WTC11 (cell line): ENCODE measurements at places on chromosomes 5 and 9.

GRCh38 chr5:107653685-107654084, 17.1 kb downstream of the EFNA5 start:
- DNase-seq = no peak

DNA sequence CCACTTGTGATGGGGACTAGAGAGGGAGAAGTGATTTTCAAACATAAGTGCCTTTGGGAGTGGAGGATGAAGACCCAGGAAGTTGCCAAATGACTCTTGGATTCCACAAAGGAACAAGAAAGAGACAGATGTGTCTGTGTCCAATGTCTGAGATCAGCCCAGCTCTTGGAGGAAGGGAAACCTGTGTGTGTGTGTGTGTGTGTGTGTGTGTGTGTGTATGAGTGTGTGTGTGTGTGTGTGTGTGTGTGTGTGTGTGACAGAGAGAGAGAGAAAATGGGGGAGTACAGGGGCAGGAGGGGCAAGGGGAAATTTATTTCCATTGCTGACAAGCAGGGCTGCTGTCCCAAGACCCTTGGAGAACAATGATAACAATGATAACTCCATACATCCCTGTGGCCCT, 72.0 kb downstream of the PSD2 start:
- DNase-seq = no peak

DNA sequence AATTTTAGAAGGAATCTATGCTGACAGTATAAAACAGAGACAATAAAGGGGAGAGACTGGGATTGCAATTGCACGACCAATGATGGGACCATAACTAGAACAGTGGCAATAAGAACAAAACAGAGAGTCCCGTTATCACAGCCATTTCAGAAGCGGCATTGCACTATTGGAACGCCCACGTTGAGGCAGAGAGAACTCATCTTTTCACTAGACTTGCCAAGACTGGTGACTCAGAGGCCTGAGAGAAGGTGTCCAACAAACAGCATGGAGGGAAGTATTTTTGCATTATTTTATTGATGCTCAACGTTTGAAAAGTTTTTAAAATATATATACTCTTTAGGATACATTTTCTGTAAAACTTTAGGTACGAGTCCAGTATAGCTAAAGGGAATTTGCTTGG, 737.7 kb downstream of the TLE1 start:
- DNase-seq = no peak

DNA sequence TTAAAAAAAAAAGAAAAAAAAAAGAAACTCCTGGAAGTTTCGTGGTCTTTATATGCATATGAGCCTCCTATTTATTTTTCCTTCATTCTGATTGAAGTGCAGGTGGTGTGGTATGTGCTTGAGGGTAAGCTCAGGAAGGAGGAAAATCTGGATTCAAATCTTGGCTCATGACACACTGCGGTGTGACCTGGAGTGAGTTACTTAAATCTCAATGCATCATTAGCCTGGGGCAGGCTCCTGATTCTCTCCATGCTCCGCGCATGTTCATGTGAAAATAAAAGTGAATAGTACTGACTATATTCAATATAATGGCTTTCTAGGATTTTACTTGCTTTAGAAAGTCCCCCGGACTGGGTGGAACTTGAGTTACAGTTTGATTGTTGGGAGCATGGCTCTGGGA, 35.6 kb downstream of the PTTG1 start:
- no peak for DNase-seq

DNA sequence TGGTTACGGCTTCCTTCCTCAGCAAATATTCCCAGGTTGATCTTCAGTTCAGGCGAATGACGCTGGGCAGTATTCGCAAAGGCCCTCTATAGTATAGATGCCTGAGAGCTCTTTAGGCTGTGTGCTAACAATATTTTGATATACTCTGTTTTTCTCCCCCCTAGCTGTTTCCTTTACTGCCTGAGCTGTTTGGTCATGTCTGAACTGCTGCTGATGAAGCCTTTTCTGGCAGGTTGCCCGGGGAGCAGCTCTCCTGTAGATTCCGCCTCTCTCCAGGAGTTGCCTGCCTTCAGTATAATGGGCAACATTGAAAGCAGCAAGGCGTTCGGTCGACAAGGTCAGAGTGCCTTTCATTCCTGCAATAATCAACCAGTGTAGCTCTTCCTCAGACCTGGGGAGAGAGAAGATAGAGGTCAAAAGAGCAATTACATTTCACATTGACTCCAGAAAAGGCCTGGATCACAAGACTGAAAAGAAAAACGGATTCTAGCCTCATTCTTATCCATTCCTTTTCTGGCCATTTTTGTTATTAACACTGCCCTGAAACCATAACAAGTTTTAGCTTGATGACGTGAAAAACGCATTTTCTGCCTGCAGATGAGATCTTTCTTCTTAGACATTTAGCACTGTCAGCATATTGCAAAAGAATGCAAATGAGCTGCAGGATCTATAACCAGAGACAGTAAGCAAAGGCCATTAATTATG, 60.1 kb upstream of the ZNF608 start:
- DNase-seq = peak; percentile 29

DNA sequence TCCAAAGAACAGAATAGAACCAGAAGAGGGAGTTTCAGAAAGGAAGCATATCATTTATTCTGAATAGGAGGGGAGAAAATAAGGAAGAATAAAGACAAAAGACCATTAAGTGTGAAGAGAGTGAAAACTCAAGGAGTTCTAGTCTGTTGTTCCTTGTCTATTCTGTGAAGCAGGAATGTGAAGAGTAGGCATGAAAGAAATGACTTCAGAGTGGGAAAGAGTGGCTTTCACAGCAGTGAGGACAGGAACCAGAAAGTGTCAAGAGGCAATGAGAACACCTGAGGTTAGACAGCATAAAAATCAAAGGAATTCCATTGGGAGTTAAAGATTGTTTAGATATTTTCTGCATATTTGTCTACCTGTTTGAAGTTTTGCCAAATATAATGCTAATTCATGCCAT, 768.8 kb upstream of the GRAMD2B start:
- DNase-seq = no peak

GRCh38 chr9:114518599-114519022, 13.3 kb upstream of the WHRN start:
- no peak for DNase-seq

GRCh38 chr5:87686975-87687374, 274.2 kb upstream of the CCNH start:
- DNase-seq = no peak

DNA sequence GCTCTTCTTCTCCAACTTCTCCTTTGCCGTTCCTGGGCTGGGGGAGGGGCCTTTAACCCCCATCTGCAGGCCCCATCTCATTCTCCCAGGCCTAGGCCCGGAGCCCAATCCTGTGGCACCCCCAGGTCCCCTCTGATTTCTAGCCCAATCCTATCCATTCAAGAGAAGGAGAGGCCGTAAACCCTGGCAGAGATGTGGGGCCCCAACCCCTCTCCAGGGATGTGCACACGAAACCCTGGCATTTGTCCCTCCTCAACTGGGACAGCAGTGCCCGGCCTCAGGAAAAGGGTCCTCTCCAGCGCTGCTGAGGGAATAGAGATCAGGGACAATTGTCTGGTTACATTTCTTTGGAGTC, 24.2 kb upstream of the ADAMTS2 start:
- DNase-seq = no peak

DNA sequence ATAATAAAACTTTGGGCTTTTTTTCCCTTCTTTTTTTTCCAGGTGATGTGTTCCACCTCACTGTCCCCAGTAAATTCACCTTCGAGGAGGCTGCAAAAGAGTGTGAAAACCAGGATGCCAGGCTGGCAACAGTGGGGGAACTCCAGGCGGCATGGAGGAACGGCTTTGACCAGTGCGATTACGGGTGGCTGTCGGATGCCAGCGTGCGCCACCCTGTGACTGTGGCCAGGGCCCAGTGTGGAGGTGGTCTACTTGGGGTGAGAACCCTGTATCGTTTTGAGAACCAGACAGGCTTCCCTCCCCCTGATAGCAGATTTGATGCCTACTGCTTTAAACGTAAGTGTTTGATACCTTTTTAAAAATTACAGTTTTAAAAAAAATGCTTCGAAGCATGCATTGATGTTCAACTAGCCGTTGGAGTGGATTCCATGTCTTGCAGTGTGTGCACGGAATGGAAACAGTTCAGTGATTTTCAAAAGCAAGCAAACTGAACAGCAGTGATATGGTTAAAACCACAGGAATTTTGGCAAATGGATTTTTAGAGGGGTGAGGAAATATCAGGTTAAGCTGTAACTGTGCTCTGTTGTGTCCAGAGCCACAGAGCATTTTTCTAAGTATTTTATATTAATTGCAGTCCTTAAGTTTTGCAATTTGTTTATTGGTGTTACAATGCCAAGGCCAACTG, 40.7 kb downstream of the VCAN start:
- no peak for DNase-seq

DNA sequence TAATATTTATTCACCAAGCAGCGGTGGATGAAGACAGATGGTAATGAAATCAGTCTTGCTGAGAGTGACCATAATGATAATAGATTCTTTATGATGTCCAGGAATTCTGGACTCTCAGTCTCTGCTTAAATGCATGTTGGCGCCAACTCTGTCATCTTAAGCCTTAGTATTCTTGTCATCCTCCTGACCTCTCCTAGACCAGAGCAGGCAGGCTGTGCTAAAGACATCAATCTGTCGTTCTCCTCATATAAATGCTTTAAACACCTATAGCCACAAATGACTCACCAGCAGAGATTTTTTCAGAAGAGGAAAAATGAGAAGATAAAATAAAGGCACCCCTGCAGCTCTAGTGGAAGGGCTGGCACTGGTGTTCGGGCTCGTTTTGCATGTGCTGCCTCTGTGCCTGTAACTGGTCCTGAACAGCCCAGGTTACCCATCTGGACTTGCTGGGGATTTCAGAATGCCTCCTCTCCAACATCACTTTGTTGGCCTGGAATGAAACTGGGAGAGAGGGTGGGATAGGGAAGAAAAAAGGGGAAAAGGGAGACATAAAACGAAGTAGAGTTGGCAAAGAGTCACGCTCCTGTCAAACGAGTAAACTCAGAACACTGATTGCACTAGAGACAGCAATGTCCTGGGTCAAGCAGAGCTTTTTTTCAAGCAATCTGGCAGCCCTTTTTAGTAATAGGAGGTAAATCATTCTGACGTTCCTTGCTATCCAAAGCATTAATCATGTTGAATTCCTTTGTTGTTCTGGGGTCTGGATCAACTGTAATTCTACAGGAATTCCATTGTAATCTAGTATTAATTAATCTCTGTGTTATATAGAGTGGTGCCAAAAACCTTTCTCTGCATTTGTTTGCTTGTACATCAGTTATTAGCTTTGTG, 195.5 kb upstream of the CLINT1 start:
- DNase-seq = no peak

DNA sequence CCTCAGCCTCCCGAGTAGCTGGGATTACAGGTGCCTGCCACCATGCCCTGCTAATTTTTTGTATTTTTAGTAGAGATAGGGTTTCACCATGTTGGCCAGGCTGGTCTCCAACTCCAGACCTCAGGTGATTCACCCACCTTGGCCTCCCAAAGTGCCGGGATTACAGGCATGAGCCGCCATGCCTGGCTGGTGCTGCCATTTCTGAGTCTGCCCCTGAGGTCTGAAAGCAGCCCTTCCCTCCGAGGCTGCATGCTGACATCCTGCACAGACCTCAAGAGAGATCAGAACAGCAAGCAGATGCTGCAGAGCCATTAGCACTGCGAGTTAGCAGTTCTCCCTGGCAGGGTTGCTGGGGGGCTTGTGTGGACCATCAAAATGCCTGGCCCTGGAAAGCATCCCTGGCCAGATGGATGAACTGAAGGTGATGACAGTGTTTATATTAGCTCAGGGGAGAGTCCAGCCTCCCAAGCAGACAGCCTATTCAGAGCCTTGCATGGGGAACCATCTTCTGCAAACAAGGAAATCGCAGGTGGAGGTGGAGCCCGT, 176.5 kb upstream of the PANK3 start:
- DNase-seq = no peak

DNA sequence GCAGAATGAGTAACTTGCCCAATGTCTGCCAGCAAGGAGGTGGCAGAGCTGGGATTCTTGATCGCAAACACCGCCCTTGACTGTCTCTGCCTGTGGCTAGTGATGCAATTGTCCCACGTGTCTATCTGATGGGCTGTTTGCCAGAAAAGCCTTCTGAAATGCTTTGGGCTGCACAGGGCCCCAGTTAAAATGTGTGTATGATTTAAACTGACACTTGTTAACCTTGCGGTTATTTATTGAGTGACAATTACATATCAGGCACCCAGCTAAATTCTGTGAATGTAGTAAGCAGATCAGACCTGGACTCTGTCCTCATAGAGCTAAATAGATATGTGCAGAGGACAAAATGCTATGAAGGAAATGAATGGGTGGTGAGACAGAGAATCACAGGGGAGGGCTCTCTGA, 11.6 kb upstream of the IL12B start:
- DNase-seq = no peak

DNA sequence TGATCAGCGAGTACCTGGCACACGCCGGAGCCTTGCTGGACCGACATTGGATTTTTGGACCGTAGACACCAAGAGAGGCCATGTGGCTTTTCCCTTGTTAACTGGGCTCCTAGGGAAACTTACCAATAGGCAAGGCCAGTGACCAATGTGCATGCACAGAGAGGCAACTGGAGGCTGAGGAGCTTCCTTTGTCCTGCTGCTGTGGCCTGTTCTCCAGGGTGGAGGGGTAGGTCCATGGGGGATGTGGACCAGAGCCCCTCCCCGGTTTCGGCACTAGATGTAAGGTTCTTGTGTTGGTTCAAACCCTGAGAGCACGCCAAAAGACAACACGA, 34.8 kb upstream of the ANXA2R start:
- no peak for DNase-seq
